SK-N-SH (cell line): ENCODE measurements at places on chromosomes 4 and X. TPM values are rescaled to one million over a fixed set of nuclear protein-coding genes. Genes with fewer than 3 reads are reported as not detected.

- DNase-seq = no peak
These were observed 18.9 kb upstream of the DUSP9 start for GRCh38 chrX:153628129-153628528.

The LGI2 gene
- not detected in 2 replicates for polyA plus RNA-seq

DNA sequence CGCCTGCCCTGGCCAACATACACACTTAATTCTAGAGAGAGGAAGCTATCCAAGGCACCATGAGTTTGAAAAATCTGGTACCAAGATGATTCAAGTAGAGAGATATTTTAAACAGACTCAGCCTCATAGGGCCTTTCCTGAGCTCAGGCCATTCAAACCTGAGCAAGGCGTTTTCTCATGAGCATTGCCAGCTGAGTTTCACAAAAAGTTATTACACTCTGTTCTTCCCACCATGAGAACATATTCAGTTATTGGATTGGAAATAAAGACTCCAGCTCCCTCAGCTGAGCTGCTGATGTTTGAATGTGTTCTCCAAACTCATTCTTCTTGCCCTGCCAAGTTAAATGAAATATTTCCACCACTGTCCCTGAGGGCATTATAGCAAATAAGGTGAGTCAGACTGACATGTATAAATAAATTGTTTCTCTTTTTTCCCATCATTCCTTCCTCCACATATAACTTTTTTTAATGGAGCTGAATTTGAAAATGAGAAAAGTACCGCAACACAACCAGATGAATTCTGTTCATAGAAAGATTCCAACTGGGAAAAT is 429.6 kb downstream of the RAB28 start:
- no peak for DNase-seq

The GK gene
- polyA plus RNA-seq = 2.2 and 3.1 TPM in 2 replicates

- no peak for DNase-seq
These were observed 105.0 kb downstream of the RAB28 start for GRCh38 chr4:13378973-13379759.

- no peak for DNase-seq
These were observed 33.9 kb upstream of the AFAP1 start for GRCh38 chr4:7973545-7973981.

GRCh38 chrX:20567108-20567507 is 300.4 kb upstream of the RPS6KA3 start:
- DNase-seq = no peak

DNA sequence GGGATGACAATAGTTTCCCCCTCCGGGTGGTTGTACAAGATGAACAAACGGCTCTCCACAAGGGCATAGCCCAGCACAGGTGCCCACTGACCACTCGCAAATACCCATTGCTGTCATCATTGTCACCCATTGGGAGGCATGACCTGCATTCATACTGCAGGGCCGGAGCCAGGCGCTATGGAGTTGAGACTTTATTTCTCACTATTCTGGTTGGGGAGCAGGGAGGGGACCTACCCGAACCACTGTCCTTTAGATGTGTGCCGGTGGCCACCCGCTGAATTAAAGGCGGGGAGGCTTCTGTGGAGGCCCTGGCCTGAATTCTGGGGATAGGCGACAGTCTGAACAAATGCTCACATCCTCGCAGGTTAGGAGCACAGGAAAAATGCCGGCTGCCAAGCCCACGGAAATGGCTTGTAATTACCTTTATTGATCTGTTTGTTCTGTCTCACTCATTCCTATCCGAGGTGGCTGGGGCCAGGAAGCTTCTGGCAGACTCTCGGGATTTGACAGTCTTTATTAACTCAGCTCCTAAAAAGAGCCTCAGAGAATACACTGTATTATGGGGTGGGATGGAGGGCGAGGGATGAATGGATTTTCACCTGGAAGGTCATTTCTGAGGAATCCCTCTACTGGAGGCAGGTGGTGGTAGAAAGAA is 125.1 kb upstream of the PSAPL1 start:
- DNase-seq = no peak

- no peak for DNase-seq
These were observed 77.9 kb downstream of the LUZP4 start for GRCh38 chrX:115367455-115367854.

DNA sequence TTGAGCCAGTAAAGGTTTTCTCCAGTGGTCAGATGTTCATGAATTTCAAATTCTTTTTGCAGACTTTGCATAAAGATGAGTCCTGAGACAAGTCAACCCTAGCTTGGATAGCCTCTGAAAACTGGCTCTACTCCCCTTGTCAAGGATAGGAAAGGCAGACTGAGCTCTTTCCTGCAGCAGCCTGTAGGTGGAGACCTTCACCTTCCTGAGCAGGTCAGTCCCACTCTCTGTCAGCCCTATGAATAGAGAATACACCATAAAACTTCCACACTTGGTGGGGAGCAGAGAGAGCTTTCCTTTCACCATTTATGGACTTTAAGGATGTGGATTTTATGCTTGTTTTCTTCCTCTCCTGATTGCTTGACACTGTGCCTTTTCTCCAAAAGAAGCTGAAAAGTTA is 41.9 kb downstream of the PCDH19 start:
- DNase-seq = peak; percentile 21

- DNase-seq = no peak
These were observed 9.7 kb downstream of the SSR4 start for GRCh38 chrX:153804100-153804595.

DNA sequence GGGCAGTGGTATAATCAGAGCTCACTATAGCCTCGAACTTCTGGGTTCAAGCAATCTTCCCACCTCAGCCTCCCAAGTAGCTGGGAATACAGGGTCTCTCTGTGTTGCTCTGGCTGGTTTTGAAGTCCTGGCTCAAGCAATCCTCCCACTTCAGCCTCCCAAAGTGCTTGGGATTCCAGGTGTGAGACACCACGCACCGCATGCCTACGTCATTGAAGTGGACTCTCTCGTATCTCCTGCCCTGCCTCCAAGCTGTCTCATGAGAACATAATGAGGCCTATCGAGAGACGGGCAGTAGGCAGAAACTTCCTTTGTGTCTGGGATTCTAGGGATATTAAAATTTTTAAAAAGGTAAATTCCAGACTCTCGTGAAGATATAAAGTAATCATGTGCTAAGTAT is 65.0 kb upstream of the NLGN4X start:
- DNase-seq = no peak

DNA sequence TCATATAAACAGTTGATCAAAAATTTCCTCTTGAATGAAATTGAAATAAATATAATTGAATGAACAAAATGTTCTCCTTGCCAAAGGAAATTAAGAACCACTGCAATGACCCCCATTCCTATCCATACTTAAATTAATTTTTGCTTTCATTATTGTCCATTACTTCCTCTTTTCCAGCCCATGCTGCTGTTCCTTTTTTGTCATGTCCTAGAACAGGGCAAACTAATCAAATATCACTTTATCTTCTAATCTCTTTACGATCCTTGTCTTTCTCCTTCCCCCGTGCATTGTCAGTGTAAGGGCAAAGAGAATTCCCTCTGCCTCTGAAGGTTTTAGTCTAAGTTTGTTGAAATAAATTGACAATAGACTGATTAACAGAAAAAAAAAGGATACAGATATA is 203.0 kb downstream of the CENPC start:
- no peak for DNase-seq
